Stimulated activated CD8-positive, alpha-beta memory T cell treated with anti-CD3 and anti-CD28 coated beads, Interleukin-7, amount 100 ng/mL, for 24 hours (primary cell): ENCODE measurements at places on chromosomes 12 and 14.
A peak's percentile ranks its signal among the peaks of the same experiment; 100 is the strongest.

GRCh38 chr14:89486505-89486904 is 69.5 kb upstream of the FOXN3 start:
- no peak for DNase-seq

- DNase-seq = no peak
Observed at GRCh38 chr12:50569321-50569720, 64.5 kb downstream of the DIP2B start.

- DNase-seq = no peak
Observed at GRCh38 chr12:67661311-67662021, 12.9 kb downstream of the DYRK2 start.

GRCh38 chr14:24680516-24680915 is 46.5 kb upstream of the GZMB start:
- DNase-seq = no peak

DNA sequence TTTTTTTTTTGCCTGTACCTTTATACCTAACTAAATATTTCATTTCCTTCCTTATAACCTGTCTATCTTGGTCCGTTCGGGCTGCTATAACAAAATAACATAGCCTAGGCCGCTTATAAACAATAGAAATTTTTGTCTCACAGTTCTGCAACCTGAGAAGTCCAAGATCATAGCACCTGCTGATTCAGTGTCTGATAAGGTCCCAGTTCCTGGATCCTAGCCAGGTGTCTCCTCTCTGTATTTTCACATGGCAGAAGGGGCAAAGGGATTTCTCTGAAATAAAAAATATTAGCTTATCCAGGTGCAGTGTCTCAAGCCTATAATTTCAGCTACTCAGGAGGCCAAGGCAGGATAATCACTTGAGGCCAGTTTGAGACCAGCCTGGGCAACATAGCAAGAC is 1046.6 kb upstream of the USP15 start:
- DNase-seq = no peak

- no peak for DNase-seq
Observed at GRCh38 chr12:87922736-87923135, 106.5 kb downstream of the C12orf50 start.

GRCh38 chr12:94289461-94290312 is 141.3 kb downstream of the PLXNC1 start:
- no peak for DNase-seq

DNA sequence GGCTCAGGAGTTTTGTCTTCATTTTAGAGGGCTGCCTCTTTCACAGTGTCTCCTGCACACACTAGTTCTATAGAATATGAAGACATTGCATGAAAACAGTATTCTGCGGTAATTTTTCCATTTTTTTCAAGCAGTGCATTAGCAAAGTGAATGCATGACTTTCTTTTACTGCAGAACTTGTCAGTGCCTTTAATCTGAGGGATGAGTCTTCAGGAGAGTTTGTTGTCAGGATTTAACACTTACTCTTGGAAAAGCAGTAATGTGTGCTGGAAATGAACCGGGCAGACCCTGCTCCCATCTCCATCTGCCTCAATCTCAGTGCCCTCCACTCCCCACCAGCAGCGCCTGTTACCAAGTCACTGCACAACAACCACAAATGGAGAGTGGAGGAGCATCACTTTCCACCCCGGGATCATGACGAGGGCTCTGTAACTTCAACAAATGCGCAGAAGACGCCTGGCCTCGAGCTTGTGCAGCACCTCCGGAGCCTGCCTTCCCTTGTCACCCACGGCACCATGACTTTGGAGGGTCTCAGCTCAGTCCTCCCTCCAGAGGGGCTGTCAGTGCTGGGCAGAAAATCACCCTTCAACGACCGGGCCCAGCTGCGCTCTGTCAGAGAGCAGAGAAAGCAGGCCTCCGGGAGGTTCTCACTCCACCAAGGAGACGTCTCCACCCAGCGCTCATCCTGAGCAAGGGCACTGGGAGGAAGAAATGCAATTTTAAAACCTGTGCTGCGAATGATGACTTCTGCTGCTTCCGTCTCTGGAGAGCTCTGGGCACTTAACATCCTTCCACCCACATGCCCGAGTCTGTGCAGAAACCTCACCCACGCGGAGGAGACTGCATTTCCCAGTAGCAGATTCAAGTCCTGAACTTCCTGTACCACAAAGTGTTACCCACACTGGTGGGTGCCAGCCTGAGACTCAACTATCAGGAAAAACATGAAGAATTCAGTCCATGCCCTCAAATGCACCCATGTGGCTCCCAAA is 255.7 kb downstream of the ADGRD1 start:
- no peak for DNase-seq

- no peak for DNase-seq
Observed at GRCh38 chr14:106883218-106883692, 1356.9 kb downstream of the TMEM121 start.

GRCh38 chr14:101849125-101849524 is 87.6 kb downstream of the PPP2R5C start:
- DNase-seq = no peak

GRCh38 chr14:54756656-54757392 is 145.8 kb downstream of the GCH1 start:
- DNase-seq = no peak

DNA sequence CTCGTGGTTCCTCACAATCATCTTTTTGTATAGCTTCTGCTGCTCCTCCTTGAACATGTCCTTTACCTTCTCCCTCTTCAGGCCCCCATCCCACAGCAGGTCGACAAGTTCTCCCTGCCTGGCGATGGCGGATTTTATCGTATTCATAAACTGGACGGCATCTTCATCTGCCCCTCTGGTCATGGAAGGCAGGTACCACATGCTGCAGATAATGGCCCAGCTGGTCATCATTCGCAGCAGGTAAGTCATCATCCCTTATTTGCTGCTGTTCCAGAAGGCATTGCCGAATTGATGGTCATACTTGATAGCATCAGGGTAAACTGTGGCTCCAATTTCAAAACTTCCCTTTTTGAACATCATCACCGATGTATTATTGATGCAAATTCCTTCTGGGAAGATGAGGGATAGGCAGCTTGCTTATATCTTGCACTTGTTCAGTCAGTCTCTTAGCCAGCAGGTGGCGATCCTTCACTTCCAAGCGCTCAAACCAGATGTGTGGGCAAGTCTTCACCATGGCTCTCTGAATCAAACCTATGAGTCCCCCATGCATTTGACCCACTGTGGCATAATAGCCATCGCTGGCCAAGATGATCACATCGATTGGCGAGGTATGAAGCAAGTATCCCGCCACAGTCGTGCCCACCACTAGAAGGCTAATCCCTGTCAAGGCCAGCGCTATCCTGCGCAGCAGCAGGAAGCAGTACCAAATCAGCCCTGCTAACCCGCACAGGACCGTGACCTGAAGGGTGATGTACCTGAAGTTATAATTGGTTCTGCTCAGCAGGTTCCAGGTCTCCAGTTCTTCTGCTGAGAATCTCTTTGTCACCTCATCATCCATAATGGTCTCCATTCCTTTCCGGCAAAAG is 381.5 kb upstream of the STXBP6 start:
- DNase-seq = no peak

- peak; percentile 42 for DNase-seq
Observed at GRCh38 chr12:111429828-111430432, 24.2 kb downstream of the SH2B3 start.
